Chondrocyte (in vitro differentiated cells): ENCODE measurements at places on chromosomes 13 and 19. TPM values are rescaled to one million over a fixed set of nuclear protein-coding genes. Genes with fewer than 3 reads are reported as not detected.

GRCh38 chr19:17482877-17483604 is 12.7 kb downstream of the SLC27A1 start:
- H3K4me1 ChIP-seq, result peaks cover 9% of the 10 kb centered on the region
- H3K36me3 ChIP-seq, result no peaks in the 10 kb centered on the region
- no peaks in the 10 kb centered on the region for H3K27me3 ChIP-seq
- H3K4me3 ChIP-seq, result no peak overlapping the region
- no peak overlapping the region for H3K27ac ChIP-seq

DNA sequence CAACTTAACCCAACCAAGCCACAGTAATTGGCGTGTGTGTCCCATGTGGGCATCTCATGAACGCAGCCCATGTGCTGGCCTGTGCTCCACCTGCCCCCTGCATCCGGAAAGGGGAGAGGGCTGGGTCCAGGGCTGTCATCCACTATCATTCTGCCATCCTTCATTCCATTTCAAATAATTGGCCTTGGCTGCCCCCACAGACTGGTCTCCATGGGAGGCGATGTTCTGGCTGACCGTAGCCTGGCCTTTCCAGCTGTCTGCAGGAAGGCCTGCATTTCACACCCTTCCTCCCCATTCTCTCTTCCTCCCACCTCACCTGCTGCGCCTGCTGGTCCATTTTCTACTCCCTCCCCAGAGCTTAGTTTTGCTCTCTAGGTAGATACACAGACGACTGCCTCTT is 442.8 kb downstream of the COG6 start:
- H3K4me3 ChIP-seq, result no peak overlapping the region
- peaks cover 4% of the 10 kb centered on the region for H3K4me1 ChIP-seq
- no peak overlapping the region for H3K27ac ChIP-seq
- no peaks in the 10 kb centered on the region for H3K36me3 ChIP-seq
- H3K27me3 ChIP-seq, result peaks cover 1% of the 10 kb centered on the region
- DNase-seq, result no peak

DNA sequence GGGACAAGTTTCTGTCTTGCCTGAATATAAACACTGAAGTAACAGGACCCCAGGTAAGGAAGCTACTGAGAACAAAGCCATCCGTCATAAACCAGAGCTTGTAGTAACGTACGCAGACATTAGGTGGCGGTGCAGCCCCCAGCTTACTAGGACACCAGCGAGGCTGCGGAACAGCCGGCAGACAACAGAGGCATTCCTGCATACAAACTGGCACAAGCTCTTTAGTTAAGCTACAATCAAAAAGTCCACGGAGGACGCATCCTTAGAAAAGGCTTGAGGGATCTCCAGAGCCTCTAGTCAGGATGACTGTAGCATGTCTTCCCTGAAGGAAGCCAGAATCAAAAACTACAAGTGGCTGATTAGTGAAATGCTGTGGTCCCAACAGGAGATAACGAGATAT is 26.2 kb downstream of the ZNF160 start:
- H3K4me1 ChIP-seq, result peaks cover 3% of the 10 kb centered on the region
- peaks cover 66% of the 10 kb centered on the region for H3K36me3 ChIP-seq
- DNase-seq, result no peak

- H3K4me3 ChIP-seq, result no peak overlapping the region
- no peak overlapping the region for H3K27ac ChIP-seq
- H3K4me1 ChIP-seq, result no peaks in the 10 kb centered on the region
- H3K36me3 ChIP-seq, result peaks cover 23% of the 10 kb centered on the region
- DNase-seq, result no peak
Measured at GRCh38 chr13:101360525-101360924, 55.8 kb downstream of the NALCN start.

DNA sequence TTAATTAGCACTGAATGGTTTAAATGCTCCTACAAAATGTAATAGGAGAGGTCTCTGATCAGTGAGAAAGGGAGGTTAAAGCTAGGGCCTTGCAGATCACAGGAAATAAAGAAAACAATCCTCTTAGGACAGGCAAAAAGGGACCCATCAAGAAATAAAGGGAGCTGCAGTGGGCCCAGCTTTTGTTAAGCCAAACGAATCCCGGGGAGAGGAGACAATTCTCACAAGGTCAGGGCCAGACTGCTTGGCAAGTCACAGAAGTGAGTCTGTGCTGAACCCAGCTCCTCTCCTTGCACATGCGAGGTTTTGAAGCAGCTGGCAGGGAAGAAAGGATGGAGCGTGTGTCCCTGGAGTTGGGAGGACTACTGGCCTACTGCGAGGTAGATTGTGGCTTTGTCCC is 285.8 kb downstream of the COG6 start:
- no peak overlapping the region for H3K4me3 ChIP-seq
- no peaks in the 10 kb centered on the region for H3K27me3 ChIP-seq

- no peaks in the 10 kb centered on the region for H3K27me3 ChIP-seq
- DNase-seq, result no peak
- peak overlapping the region; percentile 66 for H3K4me3 ChIP-seq
- H3K36me3 ChIP-seq, result no peaks in the 10 kb centered on the region
- H3K27ac ChIP-seq, result peak overlapping the region; percentile 86
Measured at GRCh38 chr19:38263689-38264485, 486 bp upstream of the SPINT2 start.

DNA sequence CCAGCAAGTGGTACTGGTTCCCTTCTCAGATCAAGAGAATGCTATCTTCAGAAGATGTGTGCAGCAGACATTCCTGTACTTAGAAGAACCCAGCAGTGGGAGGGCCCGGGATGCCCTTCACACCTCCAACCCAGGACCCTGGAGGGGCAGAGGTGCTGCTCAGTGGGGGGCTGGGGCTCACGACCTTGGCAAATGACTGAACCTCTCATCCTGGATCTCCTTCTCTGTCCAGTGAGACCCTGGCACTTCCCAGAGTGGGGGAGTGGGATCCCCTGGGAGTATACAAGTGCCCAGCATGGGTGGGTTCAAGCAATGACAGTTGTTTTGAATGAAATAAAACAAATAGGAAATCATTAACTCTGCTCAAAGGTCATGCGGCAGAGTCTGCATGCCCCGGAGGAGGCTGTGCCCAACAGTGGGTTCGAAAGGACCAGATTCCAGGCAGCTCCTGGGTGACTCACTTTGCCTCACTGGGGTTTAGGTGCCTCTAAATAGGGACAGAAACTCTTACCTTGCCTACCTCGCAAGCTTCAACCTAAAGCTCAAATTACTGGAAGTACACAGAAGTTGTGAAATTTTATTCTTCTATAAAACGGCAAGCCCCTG is 26.9 kb downstream of the GGACT start:
- H3K27me3 ChIP-seq, result no peaks in the 10 kb centered on the region
- H3K36me3 ChIP-seq, result peaks cover 8% of the 10 kb centered on the region

DNA sequence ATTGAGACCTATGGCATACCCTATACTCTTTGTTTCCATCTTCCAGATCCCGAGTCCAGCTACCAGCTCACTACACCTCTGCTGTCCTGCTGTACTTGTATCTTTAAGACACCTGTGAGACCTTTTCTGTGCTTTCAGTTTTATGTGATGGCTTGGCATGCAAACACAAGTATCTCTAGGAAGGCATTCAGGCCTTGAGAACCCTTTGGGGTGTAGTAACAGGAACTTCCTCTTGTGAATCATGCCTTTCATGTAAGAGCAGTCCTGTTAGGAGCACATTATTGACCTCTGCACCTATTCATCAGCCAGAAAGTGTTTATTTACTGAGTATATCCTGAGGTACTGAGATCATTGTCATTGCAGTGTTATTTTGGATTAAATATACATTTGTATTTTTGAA is 87.0 kb upstream of the HTR2A start:
- no peaks in the 10 kb centered on the region for H3K4me1 ChIP-seq
- no peak overlapping the region for H3K4me3 ChIP-seq
- H3K36me3 ChIP-seq, result no peaks in the 10 kb centered on the region
- H3K27ac ChIP-seq, result no peak overlapping the region
- no peak for DNase-seq

GRCh38 chr13:23644527-23645138 is 74.4 kb downstream of the TNFRSF19 start:
- no peaks in the 10 kb centered on the region for H3K36me3 ChIP-seq
- no peak overlapping the region for H3K27ac ChIP-seq
- peaks cover 14% of the 10 kb centered on the region for H3K4me1 ChIP-seq
- DNase-seq, result no peak
- no peak overlapping the region for H3K4me3 ChIP-seq
- H3K27me3 ChIP-seq, result no peaks in the 10 kb centered on the region

DNA sequence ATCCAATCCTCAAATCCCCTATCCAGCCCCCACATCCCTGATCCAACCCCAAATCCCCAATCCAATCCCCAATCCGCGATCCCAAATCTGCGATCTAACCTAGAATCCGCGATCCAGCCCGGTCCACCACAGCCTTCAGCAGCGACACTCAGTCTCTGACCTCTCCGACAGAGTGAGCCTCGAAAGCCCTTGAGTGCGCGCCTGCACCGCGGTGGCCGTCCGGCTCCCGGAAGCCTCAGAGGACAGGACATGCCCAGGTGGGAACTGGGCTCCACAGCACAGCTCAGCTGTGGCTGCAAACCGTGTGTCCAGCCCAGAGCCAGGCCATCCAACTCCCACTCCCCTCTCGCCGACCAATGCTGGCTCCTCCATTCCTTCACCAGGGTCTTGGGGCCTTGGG is 48.8 kb upstream of the C1QTNF9B start:
- no peaks in the 10 kb centered on the region for H3K36me3 ChIP-seq
- H3K27ac ChIP-seq, result no peak overlapping the region
- no peak for DNase-seq
- H3K27me3 ChIP-seq, result no peaks in the 10 kb centered on the region
- no peak overlapping the region for H3K4me3 ChIP-seq

DNA sequence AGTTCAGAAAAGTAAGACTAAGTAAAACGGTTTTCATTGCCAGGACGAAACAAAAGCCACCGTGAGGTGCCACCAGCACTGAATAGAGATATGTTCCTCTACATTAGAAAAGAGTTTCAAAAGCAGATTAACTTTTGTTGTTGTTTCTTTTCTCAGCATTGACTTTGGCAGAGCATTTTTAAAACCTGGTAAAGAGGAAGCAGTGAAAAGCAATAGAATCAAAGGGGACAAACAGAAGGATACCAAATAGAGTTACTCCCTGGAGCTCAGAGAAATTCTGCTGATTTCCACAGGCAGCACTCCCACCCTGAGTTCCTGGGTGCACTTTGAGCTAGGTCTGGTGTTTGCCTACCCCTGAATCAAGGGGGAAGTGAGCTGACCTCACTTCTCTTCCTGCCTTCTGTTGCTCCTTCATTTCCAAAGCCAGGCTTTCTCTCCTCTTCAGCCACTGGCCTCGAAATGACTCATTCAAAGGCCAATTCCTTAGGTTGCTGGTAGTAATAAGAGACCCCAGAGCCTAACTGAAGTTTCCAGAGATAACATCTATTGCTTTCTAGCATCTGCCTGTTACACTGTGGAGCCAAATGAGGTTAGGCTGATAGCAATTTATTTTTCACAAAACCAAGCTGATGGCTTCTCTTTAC is 11.3 kb upstream of the ERICH6B start:
- H3K27me3 ChIP-seq, result peaks cover 23% of the 10 kb centered on the region
- no peaks in the 10 kb centered on the region for H3K36me3 ChIP-seq
- H3K4me3 ChIP-seq, result no peak overlapping the region
- DNase-seq, result no peak

DNA sequence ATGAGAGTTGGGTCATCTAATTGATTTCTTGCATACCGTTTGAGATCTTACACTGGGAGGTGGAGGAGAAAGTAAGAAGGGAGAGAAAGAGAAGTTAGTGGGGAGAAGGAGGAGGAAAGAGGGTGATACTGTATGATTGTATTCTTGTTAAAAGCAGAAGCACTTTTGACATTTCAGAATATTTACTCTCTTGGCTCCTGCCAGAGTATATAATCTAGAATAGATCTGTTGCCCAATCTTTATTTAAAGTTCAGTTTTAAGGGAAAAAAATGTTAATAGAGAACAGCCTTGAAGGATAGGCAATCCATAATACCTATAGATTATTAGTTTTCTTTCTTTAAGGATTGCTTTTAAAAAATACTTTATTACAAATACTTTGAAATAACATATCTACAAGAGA is 41.5 kb downstream of the PDS5B start:
- no peaks in the 10 kb centered on the region for H3K27me3 ChIP-seq
- H3K27ac ChIP-seq, result peak overlapping the region; percentile 23
- peaks cover 40% of the 10 kb centered on the region for H3K4me1 ChIP-seq
- DNase-seq, result no peak
- no peak overlapping the region for H3K4me3 ChIP-seq

GRCh38 chr13:77508959-77509620 is 26.4 kb upstream of the SCEL start:
- H3K4me1 ChIP-seq, result peaks cover 22% of the 10 kb centered on the region
- H3K27ac ChIP-seq, result no peak overlapping the region
- H3K27me3 ChIP-seq, result peaks cover 4% of the 10 kb centered on the region

DNA sequence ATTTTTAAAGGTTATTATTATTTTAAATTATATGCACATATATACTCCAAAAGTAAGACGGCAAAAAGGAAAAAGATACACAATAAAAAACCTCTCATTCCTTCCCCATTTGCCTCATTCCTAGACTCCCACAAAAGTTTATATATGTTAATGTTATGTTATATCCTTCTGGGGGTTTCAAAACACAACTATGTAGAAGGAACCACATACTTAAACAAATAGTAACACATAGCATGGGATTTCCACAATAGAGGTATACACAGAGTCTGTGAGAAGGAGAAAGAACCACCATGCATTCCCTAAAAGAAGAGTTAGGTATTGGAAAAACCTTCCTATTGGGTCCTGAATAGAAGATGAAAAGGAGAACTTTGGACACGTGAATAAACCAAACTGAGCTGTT is 9.1 kb downstream of the PDS5B start:
- H3K27ac ChIP-seq, result no peak overlapping the region
- peaks cover 3% of the 10 kb centered on the region for H3K36me3 ChIP-seq
- peaks cover 48% of the 10 kb centered on the region for H3K4me1 ChIP-seq
- no peaks in the 10 kb centered on the region for H3K27me3 ChIP-seq

GRCh38 chr19:49869009-49869483 is 1.7 kb upstream of the PNKP start:
- H3K27ac ChIP-seq, result no peak overlapping the region
- peaks cover 8% of the 10 kb centered on the region for H3K36me3 ChIP-seq

DNA sequence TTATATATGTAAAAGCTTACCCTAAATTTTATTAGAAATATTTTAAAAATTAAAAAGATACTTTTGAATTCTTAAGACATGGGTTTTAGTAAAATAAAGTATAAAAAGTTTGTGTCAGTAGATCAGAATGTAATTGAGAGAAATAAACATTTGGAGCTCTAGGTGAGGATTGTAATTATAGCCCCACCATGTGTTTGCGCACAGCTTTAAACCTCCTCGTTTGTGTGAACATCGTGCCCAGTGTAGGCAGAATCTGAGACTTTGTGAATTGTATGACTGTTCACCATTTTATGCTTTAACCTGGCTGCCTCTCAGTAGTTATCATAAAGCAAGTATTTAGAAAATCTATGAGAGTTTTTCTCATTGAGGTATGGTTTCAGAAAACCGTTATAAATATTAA is 29.1 kb downstream of the CUL4A start:
- peaks cover 24% of the 10 kb centered on the region for H3K36me3 ChIP-seq
- H3K4me1 ChIP-seq, result no peaks in the 10 kb centered on the region
- H3K4me3 ChIP-seq, result no peak overlapping the region
- no peak for DNase-seq
- H3K27me3 ChIP-seq, result no peaks in the 10 kb centered on the region
- H3K27ac ChIP-seq, result no peak overlapping the region

- peaks cover 36% of the 10 kb centered on the region for H3K4me1 ChIP-seq
- H3K27ac ChIP-seq, result no peak overlapping the region
- no peak for DNase-seq
- H3K4me3 ChIP-seq, result no peak overlapping the region
Measured at GRCh38 chr19:47228937-47229675, 1.9 kb downstream of the BBC3 start.

Gene ZNF222
- 5.8 to 8.5 TPM (median 6.3 TPM) in 3 replicates for total RNA-seq

Gene CEACAM19
- 5.2 to 6.5 TPM (median 5.4 TPM) in 3 replicates for total RNA-seq

Gene CNMD
- total RNA-seq, result not detected in 3 replicates

Gene CEACAM20
- not detected in 3 replicates for total RNA-seq

Gene PSG7
- not detected in 3 replicates for total RNA-seq

Gene LPAR6
- total RNA-seq, result 3.9 to 5.4 TPM (median 4.1 TPM) in 3 replicates

Gene SLC10A2
- not detected in 3 replicates for total RNA-seq
